ENCODE measurements at places on chromosomes 7 and 10.

- DNase-seq, result no peak
These were observed 116.5 kb upstream of the ADAM12 start for GRCh38 chr10:126504761-126505112.

- no peak for DNase-seq
These were observed 69.0 kb downstream of the ZNF783 start for GRCh38 chr7:149330914-149331567.

DNA sequence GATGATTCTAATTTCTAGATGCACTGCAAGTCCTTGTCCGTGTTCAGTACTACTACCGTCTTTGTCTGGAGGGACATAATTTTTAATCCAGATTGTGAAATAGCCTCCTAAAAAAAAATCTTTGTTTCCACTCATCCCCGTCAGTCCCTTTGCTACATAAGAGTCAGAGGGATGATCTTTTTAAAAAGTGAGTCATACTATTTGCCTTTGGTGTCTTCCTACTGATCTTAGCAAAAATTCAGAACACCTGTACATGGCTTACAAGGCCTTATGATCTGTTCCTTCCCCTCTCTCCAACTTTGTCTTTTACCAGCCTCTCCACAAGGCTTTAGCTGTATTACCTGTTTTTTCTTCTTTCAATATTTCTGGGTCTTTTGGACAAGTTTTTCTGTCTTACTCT is 173.5 kb downstream of the MLLT10 start:
- no peak for DNase-seq

GRCh38 chr7:91892821-91893340 is 12.4 kb upstream of the MTERF1 start:
- DNase-seq, result no peak

GRCh38 chr7:32765185-32765584 is 126.4 kb downstream of the KBTBD2 start:
- DNase-seq, result no peak

- no peak for DNase-seq
These were observed 5.6 kb upstream of the ZNF518A start for GRCh38 chr10:96124230-96125141.

DNA sequence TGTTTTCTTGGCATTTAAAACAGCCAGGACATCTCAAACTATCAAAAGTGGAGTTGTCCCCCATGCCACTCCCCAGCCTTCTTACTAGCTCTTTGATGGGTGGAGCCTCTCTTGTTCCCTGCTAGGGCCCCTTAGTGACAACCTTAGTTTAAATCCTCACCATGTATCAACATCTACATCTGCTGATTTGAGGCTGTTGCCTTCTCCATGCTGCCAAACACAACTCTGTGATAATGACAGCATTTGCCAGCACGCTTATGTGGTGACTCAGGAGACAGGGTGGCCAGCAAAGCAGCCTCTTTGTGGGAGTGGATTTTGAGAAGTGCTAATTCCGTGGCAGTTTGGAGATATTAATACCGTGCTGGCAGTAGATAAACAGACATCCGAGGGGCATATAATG is 145.4 kb downstream of the LRRC4 start:
- no peak for DNase-seq
